Right cardiac atrium (tissue), 5 donors: ENCODE measurements at places on chromosomes 7 and 10. TPM values are rescaled to one million over a fixed set of nuclear protein-coding genes. Genes with fewer than 3 reads are reported as not detected.

GRCh38 chr7:142414135-142414534 lies 156.3 kb upstream of the PRSS58 start:
- DNase-seq: no peak

DNA sequence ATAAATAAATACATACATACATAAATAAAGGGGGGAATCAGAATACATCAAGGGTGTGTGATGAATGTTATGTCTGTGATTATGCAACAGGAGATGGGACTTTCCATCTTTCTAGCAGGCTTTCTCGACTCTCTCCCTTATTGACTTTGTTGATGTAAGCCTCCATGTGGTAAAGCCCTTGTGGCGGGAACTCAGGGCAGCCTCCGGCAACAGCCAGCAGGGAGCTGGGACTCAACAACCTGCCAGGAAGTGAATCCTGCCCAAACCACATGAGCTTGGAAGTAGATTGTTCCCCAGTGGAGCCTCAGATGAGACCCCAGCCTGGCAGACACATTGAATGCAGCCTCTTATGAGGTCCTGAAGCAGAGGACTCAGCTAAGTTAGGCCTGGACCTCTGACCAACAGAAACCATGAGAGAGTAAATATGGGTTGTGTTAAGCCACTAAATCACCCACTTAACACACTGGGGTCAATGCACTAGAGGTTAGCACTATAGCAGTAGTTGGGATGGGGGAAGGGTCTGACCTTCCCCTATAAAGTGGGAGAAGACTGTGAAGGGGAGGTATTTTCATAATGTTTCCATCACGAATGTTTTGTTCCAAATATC lies 104.0 kb downstream of the JCAD start:
- DNase-seq: no peak

- DNase-seq: no peak
These were observed 42.1 kb downstream of the WBP1L start for GRCh38 chr10:102785818-102786217.

- DNase-seq: no peak
These were observed 69.9 kb downstream of the SNX13 start for GRCh38 chr7:17870406-17870805.

Gene SCART1
- 0.29 TPM for polyA plus RNA-seq
